ENCODE measurements at places on chromosomes 7 and 10. TPM values are rescaled to one million over a fixed set of nuclear protein-coding genes. Genes with fewer than 3 reads are reported as not detected.

GJD4 gene
- not detected for total RNA-seq

VWA2 gene
- not detected for total RNA-seq

GRCh38 chr7:28711114-28711513 is 247.0 kb downstream of the TRIL start:
- H3K4me1 ChIP-seq, result no peaks in the 10 kb centered on the region
- no peak overlapping the region for H3K27ac ChIP-seq
- no peak overlapping the region for H3K4me3 ChIP-seq
- no peaks in the 10 kb centered on the region for H3K36me3 ChIP-seq

DNA sequence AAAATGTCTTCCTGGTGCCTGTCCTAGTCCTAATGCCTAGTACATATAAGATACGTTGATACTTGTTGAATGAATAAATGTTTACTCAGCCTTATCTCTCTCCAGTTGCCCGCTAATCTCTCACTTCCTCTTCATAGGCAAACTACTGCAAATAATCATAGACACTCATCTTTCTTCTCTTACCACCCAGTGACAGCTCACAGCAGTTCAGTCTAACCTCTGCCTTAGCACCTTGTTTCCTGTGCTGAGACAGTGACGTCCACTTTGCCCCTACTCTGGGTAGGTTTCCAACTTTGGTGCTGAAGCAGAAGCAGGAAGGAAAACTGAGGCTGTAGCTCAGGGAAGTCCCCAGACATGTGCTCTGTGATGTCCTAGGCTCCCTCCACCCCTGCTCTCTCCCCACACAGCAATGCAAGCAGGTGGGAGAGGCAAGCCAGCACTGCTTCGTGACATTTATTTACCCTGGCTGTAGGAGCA is 45.5 kb upstream of the RHOBTB1 start:
- H3K27ac ChIP-seq, result no peak overlapping the region
- no peak for DNase-seq
- no peaks in the 10 kb centered on the region for H3K4me1 ChIP-seq
- H3K27me3 ChIP-seq, result no peaks in the 10 kb centered on the region
- H3K4me3 ChIP-seq, result no peak overlapping the region

DNA sequence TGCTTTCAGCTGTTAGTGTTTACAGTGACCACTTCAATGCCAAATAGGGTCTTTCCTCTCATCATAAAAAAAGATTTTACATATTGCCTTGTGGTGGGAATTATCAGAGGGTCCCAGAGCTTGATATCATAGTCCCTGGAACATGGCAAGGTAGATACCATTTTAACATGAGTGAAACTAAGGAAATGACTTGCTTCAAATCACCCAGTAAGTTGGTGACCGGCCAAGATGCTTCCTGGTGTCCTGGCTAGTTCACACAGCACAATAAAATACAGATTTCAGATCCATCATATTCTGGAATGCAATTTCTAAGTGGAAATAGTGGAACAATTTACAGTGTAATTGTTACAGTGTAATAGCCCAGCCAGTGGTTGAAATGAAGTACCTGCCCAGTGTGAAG is 36.6 kb downstream of the CNNM1 start:
- H3K27me3 ChIP-seq, result no peaks in the 10 kb centered on the region
- H3K36me3 ChIP-seq, result no peaks in the 10 kb centered on the region
- no peak overlapping the region for H3K4me3 ChIP-seq

GRCh38 chr7:93985101-93985500 is 19.1 kb downstream of the BET1 start:
- no peak overlapping the region for H3K4me3 ChIP-seq
- no peak overlapping the region for H3K27ac ChIP-seq
- DNase-seq, result no peak
- no peaks in the 10 kb centered on the region for H3K4me1 ChIP-seq
- H3K36me3 ChIP-seq, result no peaks in the 10 kb centered on the region

DNA sequence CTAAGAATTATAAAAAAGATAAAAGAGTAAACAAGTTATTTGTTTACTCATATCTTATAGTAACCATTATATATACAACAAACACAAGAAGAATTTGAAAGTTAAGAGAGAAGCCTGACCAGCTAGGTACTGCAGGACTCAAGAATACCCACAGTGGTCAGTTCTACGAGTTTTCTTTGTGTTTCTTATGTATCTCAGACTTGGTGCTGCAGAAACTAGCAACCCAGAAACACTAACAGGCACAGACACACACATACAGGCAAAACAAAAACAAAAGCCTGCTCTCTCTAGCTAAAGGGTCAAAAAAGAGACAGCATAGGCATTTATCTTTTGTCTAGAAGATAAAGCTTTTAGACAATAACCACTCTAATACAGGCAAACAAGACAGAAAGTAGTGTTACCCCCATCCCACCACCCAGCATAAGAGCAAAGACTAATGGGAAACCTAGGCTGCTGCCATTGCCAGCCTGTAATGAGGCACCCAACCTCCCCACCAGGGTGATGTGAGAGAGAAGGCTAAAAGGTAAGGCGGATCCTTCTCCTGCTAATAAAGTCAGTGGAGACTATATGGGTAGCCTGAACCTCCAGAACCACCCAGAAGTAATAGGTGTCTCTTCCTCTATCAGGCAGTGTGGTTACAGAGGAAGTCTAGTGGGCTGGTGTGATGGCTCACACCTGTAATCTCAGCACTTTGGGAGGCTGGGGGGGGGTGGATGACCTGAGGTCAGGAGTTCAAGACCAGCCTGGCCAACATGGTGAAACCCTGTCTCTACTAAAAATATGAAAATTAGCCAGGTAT is 113.9 kb downstream of the DNAJC1 start:
- H3K27ac ChIP-seq, result no peak overlapping the region
- H3K4me1 ChIP-seq, result no peaks in the 10 kb centered on the region
- H3K36me3 ChIP-seq, result no peaks in the 10 kb centered on the region
- no peaks in the 10 kb centered on the region for H3K27me3 ChIP-seq

Measured in uterus (tissue), 4 donors.